Activated naive CD4-positive, alpha-beta T cell treated with anti-CD3 and anti-CD28 coated beads for 36 hours (primary cell): ENCODE measurements at places on chromosomes 12 and 14. TPM values are rescaled to one million over a fixed set of nuclear protein-coding genes. Genes with fewer than 3 reads are reported as not detected.

The CCDC88C gene
- total RNA-seq: 83.3 TPM

The KRT81 gene
- not detected for total RNA-seq

The WNT5B gene
- total RNA-seq: not detected

The PLEKHG7 gene
- total RNA-seq: not detected

The ADAMTS20 gene
- not detected for total RNA-seq

The ACSM4 gene
- total RNA-seq: not detected

The MMP17 gene
- total RNA-seq: not detected

The SDSL gene
- not detected for total RNA-seq

The ANKS1B gene
- not detected for total RNA-seq

The PTPN6 gene
- 334 TPM for total RNA-seq

The LGR5 gene
- not detected for total RNA-seq

The CLECL1 gene
- 1.9 TPM for total RNA-seq

The TAS2R42 gene
- total RNA-seq: not detected

The RNASE13 gene
- not detected for total RNA-seq

The SPATA7 gene
- total RNA-seq: 3.3 TPM

The BDKRB2 gene
- 0.10 TPM for total RNA-seq

The DEPDC4 gene
- total RNA-seq: 3.4 TPM

The KRT3 gene
- total RNA-seq: not detected

The ATP2B1 gene
- 13.0 TPM for total RNA-seq

The TCL1A gene
- total RNA-seq: not detected

The TPH2 gene
- not detected for total RNA-seq

The CCDC197 gene
- total RNA-seq: not detected

The SLC38A6 gene
- total RNA-seq: 4.3 TPM

The KLRC1 gene
- total RNA-seq: 0.21 TPM

The VRTN gene
- not detected for total RNA-seq

The GZMH gene
- 81.3 TPM for total RNA-seq

The IL23A gene
- total RNA-seq: 12.6 TPM

The GLIPR1L1 gene
- not detected for total RNA-seq

The VAMP1 gene
- 33.5 TPM for total RNA-seq

The BICD1 gene
- 16.4 TPM for total RNA-seq

The CD163 gene
- total RNA-seq: not detected

The RHOJ gene
- not detected for total RNA-seq

The RBMS2 gene
- 5.1 TPM for total RNA-seq

The FOXN4 gene
- total RNA-seq: not detected

The PRPH gene
- total RNA-seq: not detected

The RPL36AL gene
- total RNA-seq: 266 TPM

The B3GNT4 gene
- 0.67 TPM for total RNA-seq

The KLRC3 gene
- not detected for total RNA-seq

The SLC38A4 gene
- not detected for total RNA-seq

The HPD gene
- total RNA-seq: not detected

The IL31 gene
- total RNA-seq: not detected

The CLEC4A gene
- total RNA-seq: 1.2 TPM

The DCD gene
- total RNA-seq: not detected

The FOXG1 gene
- not detected for total RNA-seq

The ZNF140 gene
- total RNA-seq: 13.9 TPM

The RPL10L gene
- not detected for total RNA-seq

The TMEM179 gene
- 0.21 TPM for total RNA-seq

The CDKN3 gene
- 101 TPM for total RNA-seq

The ENDOU gene
- not detected for total RNA-seq

The PTPRB gene
- not detected for total RNA-seq

The SDS gene
- not detected for total RNA-seq

The PSMC6 gene
- total RNA-seq: 114 TPM

The RPGRIP1 gene
- not detected for total RNA-seq

The ZDHHC22 gene
- total RNA-seq: not detected

The FICD gene
- total RNA-seq: 3.7 TPM

The PYGL gene
- total RNA-seq: 0.37 TPM

The LRRC10 gene
- not detected for total RNA-seq

The TMTC3 gene
- 5.2 TPM for total RNA-seq
